NCI-H1417 treated with DMSO at 0.1 percent for 48 hours (cell line): ENCODE measurements at places on chromosomes 7 and 10.

- DNase-seq: no peak
Measured at GRCh38 chr10:83214136-83214535, 925.2 kb upstream of the GHITM start.

- DNase-seq: no peak
Measured at GRCh38 chr10:87896216-87896615, 32.8 kb downstream of the PTEN start.

DNA sequence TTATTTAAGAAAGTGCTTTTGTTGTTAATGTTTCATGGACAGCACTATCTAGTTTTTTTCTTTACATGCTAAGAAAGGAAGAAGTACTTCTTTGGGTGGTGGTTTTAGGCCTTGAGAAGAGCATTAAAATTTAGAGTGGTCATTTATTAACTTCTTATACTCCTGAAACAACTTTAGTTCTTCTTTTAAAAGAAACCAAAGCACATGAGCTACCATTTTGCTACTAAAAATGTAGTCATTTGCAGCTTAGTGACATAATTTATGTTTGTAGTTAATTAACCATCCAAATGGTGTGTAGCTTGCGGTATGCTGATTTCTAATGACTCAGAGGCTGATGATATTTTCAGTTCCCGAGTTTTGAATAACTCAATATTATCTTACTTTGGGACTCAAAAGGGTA is 207.5 kb downstream of the BBS9 start:
- no peak for DNase-seq

DNA sequence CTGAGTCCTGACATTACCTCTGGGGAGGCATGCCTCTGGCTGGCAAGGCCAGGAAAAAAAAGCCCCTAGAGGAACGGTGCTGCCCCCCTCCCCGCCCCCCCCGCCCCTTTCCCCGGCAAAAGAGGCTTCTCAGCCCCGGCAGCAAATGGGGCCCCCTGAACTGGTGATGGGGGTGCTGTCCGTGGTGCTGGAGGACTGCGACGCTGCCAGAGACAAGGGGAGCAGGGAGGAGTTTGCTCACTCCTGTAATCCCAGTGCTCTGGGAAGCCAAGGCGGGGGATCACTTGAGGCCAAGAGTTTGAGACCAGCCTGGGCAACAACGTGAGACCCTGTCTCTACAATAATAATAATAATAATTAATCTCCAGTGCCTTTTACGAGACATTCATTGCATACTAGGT is 23.7 kb downstream of the SRRM3 start:
- DNase-seq: no peak

- DNase-seq: no peak
Measured at GRCh38 chr7:35584990-35585389, 109.9 kb downstream of the HERPUD2 start.

DNA sequence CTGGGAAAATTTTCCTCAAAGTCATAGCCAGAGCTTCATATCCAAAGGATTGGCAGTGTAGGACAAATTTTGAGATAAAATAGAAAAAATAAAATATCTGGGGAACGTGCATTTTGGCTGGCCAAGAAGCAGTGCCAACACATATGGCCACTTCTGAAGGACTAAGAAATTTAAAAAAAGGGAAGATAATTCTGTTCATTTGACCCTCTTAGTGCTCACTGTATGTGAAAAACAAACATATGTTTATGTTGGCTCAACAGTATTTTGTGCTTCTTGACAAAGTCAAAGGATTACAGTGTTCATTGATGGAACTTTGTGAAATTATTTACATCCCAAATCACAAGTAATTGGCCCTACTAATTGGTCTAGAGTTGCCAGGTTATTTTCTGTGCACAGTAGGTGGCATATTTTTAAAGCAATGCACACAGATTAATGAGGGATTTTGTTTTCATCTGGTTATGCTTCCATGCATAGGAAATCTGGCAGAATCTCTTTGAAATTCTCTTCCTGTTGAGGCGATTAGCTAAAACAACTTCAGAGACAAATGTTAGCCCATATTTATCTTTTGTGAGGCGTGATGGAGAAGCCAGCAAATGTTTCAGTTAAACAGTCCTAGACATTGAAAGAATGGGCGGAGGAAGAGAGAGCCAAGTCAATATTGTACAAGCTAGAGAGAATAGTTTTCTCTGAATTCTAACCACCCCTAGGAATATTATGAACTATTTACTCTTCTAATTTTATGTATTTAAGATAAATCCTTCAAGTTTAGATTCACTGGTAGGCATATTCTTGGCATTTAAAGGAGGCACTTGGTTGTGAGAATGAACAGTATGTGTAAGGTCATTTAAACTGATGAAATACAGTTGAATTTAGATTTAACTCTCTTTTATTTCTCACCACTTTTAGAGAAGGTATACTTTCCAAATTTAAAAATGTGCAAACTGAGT is 237.7 kb upstream of the MBL2 start:
- DNase-seq: no peak
